NCI-H1048 (cell line): ENCODE measurements at places on chromosomes 3 and 15.
A peak's percentile ranks its signal among the peaks of the same experiment; 100 is the strongest.

DNA sequence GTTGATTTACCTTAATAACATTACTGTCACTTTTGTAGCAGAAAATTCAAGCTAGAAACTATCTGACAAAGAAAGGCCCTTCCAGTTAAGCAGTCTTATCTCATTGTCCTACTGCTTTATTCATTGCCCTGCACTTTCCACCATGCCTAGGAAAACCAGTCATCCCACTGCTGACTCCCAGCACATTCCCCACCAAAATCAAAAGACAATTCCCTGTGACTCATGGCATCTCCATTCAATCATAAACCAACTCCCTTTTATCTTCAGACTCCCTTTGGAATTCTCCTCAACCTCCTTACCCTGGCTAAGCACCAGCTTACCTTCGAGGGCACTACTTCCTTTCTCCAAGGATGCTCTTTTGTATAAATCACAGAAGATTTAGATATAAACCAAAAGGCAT is 184.3 kb downstream of the PLCH1 start:
- no peak for DNase-seq

- DNase-seq, result peak; percentile 6
Measured at GRCh38 chr3:185308126-185308754, 54.4 kb upstream of the EHHADH start.

- no peak for DNase-seq
Measured at GRCh38 chr15:87602371-87602770, 654.2 kb downstream of the NTRK3 start.

GRCh38 chr3:173617490-173617889 is 219.9 kb downstream of the NLGN1 start:
- DNase-seq, result no peak

DNA sequence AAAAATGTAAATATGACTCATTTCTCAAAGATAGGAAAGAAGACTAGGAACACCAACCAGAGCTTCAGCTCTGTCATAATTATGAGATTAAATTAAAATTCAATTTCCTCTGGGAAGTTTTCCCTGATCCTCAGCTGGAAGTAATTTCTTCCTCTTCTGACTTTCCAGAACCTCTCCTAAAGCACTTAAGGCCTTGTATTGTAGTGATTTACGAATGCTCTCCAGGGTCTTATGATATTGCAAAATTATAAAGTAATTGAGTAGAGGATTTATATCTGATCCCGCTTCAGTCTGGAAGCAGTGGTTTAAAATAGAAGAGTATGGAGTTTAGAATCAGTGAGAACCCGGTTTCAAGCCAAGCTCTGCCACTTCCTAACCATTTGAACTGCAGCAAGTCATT is 279.8 kb downstream of the ZPLD1 start:
- DNase-seq, result no peak

- no peak for DNase-seq
Measured at GRCh38 chr15:49979705-49980382, 139.2 kb downstream of the ATP8B4 start.

DNA sequence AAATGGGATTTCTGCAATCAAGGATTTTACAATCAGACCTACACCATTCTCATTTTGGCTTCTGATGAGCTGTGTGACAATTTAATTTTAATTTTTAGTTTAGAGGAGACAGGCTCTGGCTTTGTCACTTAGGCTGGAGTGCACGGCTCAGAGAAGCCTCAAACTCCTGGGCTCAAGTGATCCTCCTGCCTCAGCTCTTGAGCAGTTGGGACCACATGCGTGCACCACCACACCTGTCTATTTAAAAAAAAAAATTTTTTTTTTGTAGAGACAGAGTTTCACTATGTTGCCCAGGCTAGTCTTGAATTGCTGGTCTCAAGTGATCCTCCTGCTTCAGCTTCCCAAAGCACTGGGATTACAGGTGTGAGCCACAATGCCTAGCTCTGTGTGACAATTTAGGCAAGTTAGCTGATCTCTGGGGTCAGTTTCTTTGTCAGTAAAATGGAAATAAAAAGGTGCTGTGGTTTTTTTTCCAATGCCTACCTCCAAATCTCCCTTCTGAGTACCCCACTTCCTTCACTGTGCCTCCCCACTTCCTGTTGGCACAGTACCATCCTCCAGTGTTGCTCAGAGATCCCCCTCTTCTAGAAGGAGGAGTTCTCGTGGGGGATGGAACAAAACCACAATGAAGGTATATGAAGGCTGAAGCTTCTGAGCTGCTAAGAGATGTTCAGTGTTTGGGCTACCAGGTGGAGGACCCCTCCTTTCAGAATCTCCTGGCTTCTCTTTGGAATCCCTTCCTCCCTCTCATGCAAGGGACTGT is 54.1 kb upstream of the GSK3B start:
- no peak for DNase-seq

- DNase-seq, result no peak
Measured at GRCh38 chr15:70308735-70309434, 211.2 kb upstream of the TLE3 start.

DNA sequence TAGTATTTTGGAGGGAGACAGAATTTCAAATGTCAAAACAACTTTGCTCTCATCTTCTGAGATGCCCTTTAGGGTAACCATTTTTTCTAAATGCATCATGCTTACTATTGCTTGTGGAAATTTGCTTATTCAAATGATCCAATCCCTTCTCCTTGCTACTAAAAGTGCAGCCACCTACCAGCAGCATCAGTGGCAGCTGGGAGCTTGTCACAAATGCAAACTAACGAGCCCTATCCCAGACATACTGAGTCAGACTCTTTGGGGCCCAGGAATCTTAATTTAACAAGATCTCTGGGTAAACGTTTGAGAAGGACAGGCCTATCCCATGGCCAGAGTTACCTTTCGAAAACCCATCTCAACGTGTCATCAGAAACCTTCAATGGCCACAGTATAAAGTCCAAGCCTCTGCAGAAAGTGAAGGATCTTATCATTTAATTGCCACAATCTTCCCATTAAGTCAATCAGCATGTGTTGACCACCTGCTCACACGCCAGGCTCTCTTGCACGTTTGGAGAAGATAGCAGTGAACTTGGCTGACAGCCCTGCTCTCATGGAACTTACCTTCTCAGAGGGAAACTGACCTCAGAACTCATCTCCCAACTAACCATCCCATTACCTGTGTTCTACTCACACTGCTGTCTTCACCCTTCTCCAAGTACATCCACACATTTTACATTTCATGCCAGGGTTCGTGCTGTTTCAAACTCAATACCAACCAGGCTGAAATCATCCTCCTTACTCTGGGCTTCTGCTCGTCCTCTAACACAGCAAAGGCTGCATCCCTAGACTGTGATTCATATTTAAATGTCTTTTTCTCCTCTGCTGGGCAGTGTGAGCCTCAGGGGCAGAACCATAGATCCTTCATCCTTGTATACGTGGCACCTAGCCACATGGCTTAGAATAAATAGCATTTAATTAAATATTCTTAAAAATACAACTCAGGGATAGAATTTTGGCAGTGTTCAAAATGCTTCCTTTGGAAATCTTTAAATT is 24.8 kb upstream of the VGLL4 start:
- no peak for DNase-seq

DNA sequence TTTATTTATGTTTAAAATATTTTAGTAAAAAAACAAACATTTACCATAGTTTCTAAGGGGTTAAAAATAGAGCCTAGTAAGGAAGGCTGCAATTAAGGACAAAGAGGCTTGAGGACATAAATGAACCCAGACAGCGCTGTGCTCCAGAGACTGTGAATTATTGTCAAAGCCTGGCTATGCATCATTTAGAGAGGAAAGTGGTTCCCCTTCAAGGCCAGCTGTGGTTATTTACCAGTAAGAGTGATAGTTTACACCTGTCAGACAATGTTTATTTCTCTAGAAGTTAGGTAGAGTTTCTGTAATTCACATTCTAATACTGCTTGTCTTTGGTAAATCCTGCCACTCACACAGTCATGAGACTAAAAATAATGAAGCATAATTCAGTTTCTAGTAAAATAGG is 32.4 kb upstream of the PIK3R4 start:
- no peak for DNase-seq

GRCh38 chr3:150582620-150583019 is 20.5 kb upstream of the SELENOT start:
- no peak for DNase-seq

DNA sequence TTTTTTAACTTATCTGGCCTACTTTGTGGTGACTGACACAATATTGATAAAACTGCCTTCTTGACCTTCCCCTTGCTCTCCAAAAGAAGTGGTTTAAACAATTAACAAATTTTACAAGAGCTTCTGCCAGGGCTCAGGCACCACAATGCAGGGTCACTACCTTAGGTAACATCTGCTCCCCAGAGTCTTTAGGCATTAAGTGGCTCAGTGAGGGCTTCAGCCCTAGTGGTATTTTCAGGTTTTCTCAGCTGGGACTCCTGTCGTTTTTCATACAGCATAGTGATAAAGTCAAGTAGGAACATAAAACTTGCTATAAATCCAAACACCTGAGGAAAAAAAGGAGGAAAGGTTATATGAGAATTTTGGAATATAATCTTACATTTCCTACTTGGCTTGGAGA is 18.9 kb downstream of the CMTM6 start:
- no peak for DNase-seq

DNA sequence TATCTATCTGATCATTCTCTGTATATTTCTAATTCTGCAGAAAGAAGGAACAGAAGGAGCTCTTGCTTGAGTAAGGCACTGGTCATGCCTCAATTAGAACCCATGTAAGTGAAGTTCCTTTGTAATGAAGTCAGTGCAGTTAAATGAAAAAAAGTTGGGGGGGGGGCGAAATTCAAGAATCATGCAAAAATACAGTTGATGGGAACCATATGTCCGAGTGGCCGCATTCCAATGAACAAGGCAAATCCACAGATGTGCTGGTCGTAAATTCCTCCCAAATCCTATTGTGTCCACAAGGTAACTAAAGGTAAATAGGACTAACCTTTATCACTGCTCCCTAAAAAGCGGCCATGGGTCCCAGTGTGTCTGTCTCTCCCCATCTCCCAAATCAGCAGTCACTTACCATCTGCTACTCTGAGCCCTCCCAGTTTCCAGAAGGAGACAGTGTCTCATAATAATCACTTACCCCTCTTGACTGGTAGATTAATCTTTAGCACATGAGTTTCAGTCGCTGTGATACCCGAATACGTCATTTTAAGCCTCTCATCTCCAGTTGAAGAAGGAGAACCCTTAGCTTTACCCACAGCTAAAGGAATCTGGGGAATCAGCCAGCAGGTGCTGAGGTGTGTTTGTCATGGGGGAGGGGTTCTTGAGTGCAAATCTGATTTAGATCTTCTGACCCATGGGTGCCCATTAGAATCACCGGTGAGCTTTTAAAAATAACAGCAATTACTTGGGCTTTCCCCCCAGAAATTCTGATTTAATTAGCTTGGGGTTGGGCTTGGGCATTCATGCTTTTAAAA is 56.3 kb upstream of the EPHB3 start:
- no peak for DNase-seq

- no peak for DNase-seq
Measured at GRCh38 chr3:96434651-96435050, 379.7 kb upstream of the EPHA6 start.

- DNase-seq, result no peak
Measured at GRCh38 chr15:67835297-67836133, 4.3 kb downstream of the RNU6-1 start.

DNA sequence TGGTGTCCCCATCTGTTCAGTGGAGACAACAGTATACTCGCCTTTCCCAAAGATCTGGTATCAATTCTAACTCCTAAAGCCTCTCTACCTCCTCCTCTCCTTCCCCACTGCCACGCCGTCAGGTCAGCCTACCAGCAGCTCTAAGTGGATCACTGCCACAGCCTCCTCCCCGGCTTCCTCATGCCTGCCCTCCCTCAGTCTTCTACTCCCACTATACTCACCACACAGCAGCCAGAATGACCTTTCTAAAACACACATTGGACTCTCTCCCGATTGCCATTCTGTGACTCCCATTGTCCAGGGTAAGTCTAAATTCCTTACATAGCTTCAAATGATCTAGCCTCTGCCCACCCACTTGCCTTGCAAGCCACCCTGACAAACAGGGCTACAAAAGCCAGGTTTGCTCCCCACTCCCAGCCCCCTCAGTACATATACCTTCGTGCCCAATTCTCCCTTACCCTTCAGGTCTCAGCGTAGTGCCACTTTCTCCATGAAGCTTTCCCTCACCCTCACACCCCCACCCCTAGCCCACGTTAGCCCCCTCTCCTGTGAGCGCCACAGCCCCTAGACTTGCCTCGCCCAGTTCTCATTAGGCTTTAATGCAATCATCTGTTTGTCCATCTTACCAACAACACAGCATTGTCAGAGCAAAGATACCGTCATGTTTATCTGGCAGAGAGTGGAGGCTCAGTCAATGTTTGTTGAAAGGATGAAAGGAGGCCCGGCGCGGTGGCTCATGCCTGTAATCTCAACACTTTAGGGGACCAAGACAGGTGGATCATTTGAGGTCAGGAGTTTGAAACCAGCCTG is 9.5 kb upstream of the SEMA7A start:
- no peak for DNase-seq

GRCh38 chr3:90036939-90037469 is 929.6 kb downstream of the EPHA3 start:
- DNase-seq, result no peak

- DNase-seq, result no peak
Measured at GRCh38 chr3:68817243-68817642, 115.1 kb downstream of the TAFA4 start.

GRCh38 chr3:52317208-52318000 is 1.3 kb downstream of the DNAH1 start:
- no peak for DNase-seq

GRCh38 chr3:185965496-185965895 is 27.7 kb upstream of the TRA2B start:
- no peak for DNase-seq

GRCh38 chr3:150329408-150329807 is 78.7 kb upstream of the TSC22D2 start:
- no peak for DNase-seq

GRCh38 chr3:5787861-5788488 is 600.5 kb downstream of the EDEM1 start:
- no peak for DNase-seq

- DNase-seq, result no peak
Measured at GRCh38 chr3:31754575-31755278, 222.0 kb downstream of the STT3B start.

- no peak for DNase-seq
Measured at GRCh38 chr15:35702946-35703495, 157.1 kb upstream of the DPH6 start.

GRCh38 chr15:95182091-95182490 is 950.7 kb downstream of the MCTP2 start:
- DNase-seq, result no peak

- no peak for DNase-seq
Measured at GRCh38 chr15:34984889-34985630, 3.0 kb downstream of the ZNF770 start.

DNA sequence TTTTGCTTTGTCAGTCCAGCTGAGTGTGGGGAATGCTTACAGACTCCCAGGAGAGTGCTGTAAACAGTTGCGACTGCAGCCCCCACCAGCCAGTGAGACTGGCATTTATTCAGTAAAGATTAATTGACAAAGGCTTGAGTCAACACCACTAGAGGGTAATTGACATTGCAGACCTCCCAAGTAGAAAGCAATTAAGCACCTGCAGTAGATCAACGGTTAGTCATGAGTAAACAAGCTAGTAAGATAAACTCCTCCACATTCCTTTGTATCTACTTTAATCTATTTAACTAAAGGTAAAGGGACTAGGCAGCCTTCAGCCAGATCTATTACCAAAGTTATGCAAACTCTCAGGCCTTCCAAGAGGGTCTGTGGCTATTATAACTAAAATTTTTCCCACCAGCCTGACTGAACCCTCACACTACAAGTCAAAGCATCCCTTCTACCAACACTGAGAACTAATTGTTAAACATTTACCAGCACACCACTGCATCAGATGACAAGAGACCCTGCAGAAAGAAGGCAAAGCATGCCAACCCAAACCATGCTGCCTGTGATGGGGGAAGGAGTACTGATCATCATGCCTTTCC is 30.5 kb upstream of the GALNT15 start:
- DNase-seq, result no peak
